ENCODE measurements at places on chromosomes 2 and 18.

GRCh38 chr2:172964511-172965139 lies 111.0 kb upstream of the MAP3K20 start:
- no peak for DNase-seq

GRCh38 chr2:212227755-212228154 lies 310.8 kb downstream of the ERBB4 start:
- no peak for DNase-seq

- no peak for DNase-seq
Observed at GRCh38 chr2:78353168-78353567, 672.3 kb upstream of the REG3G start.

DNA sequence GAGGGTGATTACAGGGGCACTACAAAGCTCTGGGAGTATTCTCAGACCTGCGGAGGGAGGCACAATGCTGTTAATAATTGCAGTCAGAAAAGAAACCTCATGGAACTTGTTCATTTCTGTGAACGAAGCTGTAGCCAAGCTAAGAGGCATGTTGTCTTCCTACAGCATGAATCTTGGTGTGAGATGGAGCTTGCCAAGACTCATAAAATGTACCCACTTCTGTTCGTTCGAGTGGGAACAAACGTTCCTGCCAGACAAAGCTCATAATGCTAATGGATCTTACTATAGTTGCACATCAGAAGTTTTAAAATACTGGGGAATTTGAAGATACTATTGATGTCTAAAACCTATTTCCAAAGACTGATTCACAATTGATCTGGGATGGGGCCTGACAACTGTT lies 489.1 kb downstream of the ZEB2 start:
- DNase-seq, result no peak

- no peak for DNase-seq
Observed at GRCh38 chr2:99834426-99834825, 308.0 kb downstream of the AFF3 start.
